ENCODE measurements at places on chromosomes 11 and 22. TPM values are rescaled to one million over a fixed set of nuclear protein-coding genes. Genes with fewer than 3 reads are reported as not detected.

Gene TNNT3
- 29.3 TPM for total RNA-seq

Gene TEX12
- 1.3 TPM for total RNA-seq

GRCh38 chr11:85180528-85180927, 446.6 kb downstream of the DLG2 start:
- H3K27me3 ChIP-seq = no peaks in the 10 kb centered on the region
- no peaks in the 10 kb centered on the region for H3K36me3 ChIP-seq
- H3K4me3 ChIP-seq = no peak overlapping the region

DNA sequence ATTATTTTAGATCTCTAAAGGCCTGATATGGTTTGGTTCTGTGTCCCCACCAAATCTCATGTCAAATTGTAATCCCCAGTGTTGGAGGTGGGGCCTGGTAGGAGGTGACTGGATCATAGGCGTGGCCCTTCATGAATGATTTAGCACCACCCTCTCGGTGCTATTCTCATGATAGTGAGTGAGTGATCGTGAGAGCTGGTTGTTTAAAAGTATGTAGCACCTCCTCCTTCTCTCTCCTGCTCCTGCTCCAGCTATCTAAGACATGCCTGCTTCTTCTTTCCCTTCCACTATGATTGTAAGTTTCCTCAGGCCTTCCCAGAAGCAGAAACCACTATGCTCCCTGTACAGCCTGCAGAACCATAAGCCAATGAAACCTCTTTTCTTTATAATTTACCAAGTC, 114.1 kb downstream of the SERGEF start:
- H3K27ac ChIP-seq = no peak overlapping the region
- H3K36me3 ChIP-seq = no peaks in the 10 kb centered on the region
- no peaks in the 10 kb centered on the region for H3K4me1 ChIP-seq
- no peak overlapping the region for H3K4me3 ChIP-seq

- DNase-seq = no peak
- H3K4me3 ChIP-seq = peak overlapping the region; percentile 8
- H3K4me1 ChIP-seq = peaks cover 7% of the 10 kb centered on the region
- no peaks in the 10 kb centered on the region for H3K27me3 ChIP-seq
Observed at GRCh38 chr11:114291842-114292680, 4.1 kb upstream of the NNMT start.
